ENCODE measurements at places on chromosomes 4 and X.

GRCh38 chr4:185305979-185306442, 89.7 kb downstream of the LRP2BP start:
- DNase-seq, result no peak

DNA sequence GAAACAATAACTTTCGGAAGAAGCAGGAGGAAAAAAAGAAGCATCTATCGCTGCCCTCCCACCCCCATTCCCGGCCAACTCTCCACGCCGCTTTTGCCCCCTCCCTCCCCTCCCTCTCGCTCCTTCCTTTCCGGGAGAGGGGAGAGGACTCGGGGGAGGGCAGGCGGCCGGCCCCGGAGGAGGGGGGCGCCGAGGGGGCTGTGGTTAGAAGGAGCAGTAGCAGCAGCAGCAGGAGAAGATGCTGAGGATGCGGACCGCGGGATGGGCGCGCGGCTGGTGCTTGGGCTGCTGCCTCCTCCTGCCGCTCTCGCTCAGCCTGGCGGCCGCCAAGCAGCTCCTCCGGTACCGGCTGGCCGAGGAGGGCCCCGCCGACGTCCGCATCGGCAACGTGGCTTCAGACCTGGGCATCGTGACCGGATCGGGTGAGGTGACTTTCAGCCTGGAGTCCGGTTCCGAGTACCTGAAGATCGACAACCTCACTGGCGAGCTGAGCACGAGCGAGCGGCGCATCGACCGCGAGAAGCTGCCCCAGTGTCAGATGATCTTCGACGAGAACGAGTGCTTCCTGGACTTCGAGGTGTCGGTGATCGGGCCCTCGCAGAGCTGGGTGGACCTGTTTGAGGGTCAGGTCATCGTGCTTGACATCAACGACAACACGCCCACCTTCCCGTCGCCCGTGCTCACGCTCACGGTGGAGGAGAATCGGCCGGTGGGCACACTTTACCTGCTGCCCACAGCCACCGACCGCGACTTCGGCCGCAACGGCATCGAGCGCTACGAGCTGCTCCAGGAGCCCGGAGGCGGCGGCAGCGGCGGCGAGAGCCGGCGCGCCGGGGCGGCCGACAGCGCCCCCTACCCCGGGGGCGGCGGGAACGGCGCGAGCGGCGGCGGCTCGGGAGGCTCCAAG, 1.3 kb downstream of the PCDH7 start:
- DNase-seq, result no peak

- no peak for DNase-seq
Observed at GRCh38 chrX:44974451-44974850, 101.5 kb downstream of the KDM6A start.

DNA sequence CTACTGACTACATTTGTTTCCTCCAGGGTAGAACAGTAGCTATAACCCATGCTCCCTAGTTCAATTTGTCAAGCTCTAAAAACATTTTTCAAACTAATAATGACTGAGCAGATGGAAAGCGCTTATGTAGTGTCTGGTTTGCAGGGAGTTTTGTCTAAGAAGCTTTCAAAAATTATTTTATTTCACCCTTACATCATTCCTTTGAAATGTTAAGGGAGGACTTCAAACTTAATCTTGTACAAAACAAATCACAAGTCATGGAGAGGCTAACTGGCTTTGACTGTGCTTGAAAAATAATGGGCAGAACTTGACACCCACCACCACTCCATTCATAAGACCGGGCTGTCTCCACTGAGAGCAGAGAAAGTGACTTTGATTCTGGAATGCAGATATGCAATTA, 153.4 kb upstream of the QRFPR start:
- no peak for DNase-seq

DNA sequence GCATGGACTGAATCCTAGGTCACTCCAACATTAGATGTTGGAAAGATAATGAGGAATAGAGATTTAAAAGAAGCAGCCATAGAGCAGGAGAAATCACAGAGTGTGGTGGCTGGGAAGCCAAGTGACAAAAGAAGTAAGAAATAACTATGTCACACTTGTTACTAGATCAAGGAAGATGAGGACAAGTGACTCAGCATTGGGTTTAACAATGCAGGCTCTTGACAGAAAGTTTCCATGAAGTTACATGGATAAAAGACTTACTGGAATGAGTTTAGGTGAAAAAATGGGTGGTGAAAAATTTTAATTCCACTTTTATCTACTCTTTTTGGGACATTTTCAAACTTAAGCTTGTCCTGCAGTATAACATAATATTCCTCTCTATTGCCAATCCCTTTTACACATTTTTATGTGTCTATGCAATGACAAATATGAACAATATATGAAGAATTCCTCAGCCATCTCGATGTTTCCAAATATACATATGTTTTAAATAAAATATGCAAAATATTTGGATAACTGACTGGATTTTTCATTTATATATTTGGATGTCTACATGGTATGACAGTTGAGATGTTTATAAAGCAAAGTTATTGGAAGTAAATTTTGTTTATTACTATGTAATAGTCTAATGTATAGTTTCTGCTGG, 462.6 kb downstream of the IL15 start:
- DNase-seq, result no peak

- no peak for DNase-seq
Observed at GRCh38 chrX:12159799-12160198, 21.5 kb downstream of the FRMPD4 start.

GRCh38 chr4:97106161-97106560, 1037.1 kb downstream of the STPG2 start:
- no peak for DNase-seq

DNA sequence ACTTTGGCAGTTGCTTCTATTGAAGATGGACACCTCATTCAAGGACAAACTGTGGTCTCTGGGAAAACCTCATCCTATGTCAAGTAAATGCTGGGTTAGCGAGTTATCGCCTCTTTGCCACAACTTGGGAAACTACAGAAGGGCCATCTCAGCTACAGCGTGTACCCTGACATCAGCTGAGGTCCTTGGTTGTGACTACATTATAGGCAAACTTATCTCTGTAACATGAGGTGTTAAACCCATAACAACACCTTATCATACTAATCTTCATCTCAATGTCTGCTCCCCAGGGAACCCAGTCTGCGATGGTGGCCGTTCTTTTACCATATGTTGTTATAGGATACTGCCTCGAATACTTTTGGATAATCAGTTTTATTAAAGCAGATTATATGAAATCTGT, 1862.7 kb downstream of the STIM2 start:
- no peak for DNase-seq

GRCh38 chrX:70613295-70613694, 168.7 kb downstream of the DLG3 start:
- no peak for DNase-seq

DNA sequence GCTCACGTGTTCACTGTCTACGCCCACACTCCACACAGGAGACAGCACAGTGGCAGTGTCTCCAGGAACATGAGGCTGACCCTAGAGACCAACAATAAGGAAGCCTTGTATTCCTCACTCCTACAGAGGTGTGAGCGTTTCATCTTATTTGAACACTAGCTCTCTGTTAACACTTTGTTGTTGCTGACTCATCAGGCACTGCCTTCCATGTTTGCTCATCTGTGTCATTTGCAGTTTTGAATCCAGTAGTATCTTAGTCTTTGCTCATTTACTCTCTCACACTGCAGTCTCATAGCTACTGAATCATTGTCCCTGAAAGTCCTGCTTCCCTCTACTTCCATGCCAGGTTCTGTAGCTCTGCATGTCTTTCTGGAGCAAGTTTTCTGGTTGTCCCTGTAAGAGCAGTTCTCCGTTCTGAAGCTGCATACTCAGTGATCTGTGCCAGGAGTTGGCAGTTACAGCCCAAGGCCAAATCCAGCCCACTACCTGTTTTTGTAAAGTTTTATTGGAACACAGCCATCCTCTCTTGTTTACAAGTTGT, 80.3 kb upstream of the DCLK2 start:
- DNase-seq, result no peak

- no peak for DNase-seq
Observed at GRCh38 chr4:156829201-156829873, 142.3 kb downstream of the PDGFC start.

DNA sequence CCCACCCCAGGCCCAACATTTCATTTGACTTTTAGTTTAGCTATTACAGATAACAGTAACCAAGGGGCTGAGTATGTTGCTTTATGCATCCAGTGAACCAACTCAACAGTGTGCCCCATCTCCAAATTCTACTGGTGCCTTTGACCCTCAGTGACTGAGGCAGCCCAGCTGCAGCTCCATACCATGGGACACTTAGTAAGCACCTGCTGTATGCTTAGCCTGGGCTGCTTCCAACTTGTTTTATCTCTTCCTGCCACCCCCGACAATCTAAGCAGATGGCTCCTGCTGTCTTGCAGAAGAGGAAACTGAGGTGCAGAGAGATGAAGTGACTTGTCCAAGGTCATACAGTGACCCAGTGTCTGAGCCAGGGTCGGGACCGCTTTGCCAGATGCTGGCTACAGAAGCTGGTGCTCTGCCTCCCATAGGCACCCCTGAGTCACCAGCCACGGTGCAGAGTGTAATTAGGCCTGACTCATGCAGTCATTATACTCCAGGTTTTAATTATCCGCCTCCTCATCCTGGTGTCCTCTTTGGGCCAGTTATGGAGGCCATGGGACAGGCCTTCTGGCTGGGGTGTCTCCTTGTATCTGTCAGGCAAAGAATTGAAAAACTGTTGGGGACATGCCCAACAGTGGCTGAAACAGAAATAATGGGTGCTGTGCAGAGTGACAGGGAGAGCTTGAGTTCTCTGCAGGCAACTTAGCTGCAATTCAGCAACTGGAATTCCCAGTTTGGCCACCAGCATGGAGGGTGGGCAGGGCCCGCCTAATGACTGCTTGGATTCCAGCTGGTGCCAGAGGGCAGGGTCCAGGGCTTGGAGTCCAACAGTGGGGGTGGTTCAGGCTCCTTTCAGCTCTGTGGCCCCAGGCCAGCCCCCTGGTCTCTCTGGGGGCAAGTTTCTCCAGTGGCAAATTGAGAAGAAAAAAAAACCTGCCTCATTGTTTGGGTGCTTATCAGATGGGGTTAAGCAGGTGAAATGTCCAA, 8.2 kb upstream of the GPR78 start:
- DNase-seq, result no peak

- DNase-seq, result no peak
Observed at GRCh38 chrX:86066998-86067397, 19.6 kb upstream of the CHM start.

DNA sequence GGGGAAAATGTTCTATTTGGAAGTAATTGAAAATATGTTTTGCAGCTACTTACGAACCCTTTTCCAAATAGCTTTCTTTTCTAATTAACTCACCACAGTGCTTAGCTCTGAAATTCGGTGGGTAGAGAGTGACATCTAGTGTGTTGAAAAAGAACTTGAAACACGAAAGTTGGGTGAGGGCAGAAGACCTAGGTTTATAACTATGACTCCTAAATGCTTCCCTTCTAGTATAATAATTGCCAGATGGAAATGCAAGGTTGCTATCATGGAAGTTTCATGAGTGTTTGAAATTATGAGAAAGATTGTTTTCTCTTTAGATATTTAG, 77.3 kb upstream of the NOCT start:
- no peak for DNase-seq

DNA sequence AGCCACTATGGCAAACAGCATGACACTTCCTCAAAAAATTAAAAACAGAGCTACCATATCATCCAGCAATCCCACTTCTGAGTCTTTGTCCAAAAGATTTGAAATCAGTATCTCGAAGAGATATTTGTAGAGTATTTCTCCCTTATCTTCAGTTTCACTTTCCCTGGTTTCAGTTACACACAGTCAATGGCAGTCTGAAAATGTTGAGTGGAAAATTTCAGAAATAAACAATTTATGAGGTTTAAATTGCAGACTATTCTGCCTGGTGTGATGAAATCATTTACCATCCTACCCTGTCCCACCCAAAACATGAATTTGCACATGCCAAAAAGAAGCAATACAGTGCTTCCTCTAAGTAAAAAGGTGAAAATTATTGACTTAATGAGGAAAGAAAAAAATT, 43.9 kb downstream of the NPY2R start:
- DNase-seq, result no peak

DNA sequence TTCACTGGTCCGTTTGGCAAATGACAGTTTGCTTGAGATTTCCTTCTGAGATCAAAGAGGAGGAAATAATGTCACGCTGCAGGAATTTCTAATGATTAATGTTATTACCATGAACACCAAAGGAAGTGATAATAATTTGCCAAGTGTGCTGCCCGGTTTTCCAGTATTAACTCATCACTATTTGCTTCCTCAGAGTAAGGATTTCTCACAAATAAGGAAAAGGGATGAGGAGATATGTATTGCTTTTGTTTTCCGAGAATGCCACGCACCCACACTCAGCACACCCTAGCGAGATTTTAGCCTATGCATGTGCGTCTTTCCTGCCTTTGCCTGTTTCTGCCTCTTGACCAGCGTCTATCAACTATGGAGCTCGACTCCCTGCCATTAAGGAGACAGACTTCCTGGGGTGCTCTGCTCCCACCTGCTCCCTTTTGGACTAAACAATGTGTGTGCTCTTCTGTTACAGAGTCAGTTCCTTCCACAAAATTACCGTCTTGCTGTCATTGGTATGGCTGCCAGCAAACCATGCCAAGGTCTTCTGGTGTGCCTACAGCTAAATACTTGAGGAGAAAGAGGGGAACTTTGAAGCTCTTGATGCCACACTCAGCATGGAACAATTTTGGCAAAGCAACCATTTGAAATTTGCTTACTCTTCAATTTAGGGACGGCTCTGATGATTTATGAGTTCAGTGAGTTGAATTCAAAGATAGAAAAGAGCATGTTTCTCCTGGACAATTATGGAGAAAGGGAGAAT, 393.1 kb upstream of the ZFP42 start:
- DNase-seq, result no peak

GRCh38 chrX:140157611-140158010, 192.3 kb upstream of the CXorf66 start:
- DNase-seq, result no peak

DNA sequence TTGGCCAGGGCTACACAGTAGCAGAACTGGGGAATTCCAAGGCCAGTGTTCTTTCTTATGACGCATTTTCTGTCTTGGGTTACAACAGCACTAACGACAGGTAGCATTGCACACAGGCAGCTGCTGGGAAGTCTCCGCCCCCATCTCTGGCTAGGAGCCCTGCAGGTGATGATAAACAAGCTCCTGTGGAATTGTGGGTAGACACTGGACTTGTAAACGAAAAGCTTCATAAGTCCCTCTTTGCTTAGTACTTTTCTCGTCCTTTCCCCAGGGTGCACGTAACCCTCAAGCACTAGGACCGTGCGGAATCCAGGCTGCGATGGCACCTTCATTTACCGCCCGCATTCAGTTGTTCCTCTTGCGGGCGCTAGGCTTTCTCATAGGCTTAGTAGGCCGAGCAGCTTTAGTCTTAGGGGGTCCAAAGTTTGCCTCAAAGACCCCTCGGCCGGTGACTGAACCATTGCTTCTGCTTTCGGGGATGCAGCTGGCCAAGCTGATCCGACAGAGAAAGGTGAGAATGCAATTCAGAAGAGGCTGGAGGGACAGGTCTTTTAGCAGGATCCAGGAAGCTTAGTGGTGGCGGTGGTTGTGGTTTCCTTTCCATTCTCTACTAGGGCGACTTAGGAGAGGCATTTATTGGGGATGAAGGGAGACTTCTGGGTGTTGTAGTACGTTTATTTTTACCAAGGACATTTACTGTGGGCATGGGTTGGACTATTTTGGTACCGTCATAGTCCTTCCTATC, at the start of gene FAAH2:
FAAH2 (plus strand) TSS at position 200 of the 745 bp plus-strand sequence; CDS start at position 320, 120 bp downstream.
- no peak for DNase-seq

GRCh38 chr4:8176547-8177399, 18.2 kb upstream of the ABLIM2 start:
- no peak for DNase-seq

Data from stimulated activated CD8-positive, alpha-beta memory T cell treated with anti-CD3 and anti-CD28 coated beads, Interleukin-4, amount 100 ng/mL, for 4 hours (primary cell).